ENCODE measurements at places on chromosomes 7 and 10.

DNA sequence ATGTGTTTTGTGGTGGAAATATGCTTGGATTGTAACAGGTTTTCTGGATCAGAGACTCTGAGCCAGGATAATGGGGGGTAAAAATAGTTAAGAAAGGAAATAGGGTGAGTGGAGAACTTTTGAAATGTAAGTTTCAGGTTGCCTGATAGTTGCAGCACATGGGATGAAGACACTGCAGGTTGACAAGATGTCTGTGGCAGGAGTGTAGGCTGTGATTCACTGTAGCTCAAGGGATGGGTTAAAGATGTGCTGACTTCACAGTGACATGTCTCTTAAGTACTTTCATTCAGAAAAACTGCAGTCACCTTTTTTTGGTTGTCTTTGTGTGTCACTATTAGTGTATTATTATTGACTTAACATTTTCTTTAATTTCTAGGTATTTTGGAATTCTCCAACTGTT is 63.5 kb upstream of the SLC39A12 start:
- no peak for DNase-seq

DNA sequence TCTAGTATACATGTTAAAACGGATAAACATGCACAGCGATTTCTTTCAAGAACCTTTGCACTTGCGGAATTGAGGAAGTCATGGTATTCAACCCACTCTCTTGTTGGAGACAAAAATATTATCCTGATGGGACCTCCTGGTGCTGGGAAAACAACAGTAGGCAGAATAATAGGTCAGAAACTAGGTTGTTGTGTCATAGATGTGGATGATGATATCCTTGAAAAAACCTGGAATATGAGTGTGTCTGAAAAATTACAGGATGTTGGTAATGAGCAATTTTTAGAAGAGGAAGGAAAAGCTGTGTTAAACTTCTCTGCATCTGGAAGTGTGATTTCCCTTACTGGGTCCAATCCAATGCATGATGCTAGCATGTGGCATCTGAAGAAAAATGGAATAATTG is 6.9 kb downstream of the THNSL1 start:
- DNase-seq, result no peak

GRCh38 chr10:67550838-67551402 is 145.1 kb downstream of the CTNNA3 start:
- no peak for DNase-seq

- DNase-seq, result no peak
Measured at GRCh38 chr7:123522066-123522465, 12.3 kb downstream of the IQUB start.

DNA sequence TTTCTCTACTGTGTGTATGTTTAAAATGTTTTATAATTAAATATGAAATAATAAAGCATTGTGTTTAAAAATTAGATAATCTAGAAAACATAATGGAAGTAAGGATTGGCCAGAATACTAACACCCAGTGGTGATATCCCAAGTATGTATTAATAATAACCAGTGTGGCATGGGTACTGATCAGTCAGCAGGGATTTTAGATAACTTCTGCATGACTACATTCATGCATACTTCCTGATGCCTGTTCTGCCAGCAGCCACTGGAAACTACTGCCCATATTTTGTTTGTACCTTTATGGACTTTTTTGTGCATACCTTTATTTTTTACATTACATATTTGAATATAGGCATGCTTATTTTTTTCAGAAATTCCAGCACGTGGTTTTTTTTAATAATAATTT is 156.6 kb upstream of the TMEM196 start:
- no peak for DNase-seq

DNA sequence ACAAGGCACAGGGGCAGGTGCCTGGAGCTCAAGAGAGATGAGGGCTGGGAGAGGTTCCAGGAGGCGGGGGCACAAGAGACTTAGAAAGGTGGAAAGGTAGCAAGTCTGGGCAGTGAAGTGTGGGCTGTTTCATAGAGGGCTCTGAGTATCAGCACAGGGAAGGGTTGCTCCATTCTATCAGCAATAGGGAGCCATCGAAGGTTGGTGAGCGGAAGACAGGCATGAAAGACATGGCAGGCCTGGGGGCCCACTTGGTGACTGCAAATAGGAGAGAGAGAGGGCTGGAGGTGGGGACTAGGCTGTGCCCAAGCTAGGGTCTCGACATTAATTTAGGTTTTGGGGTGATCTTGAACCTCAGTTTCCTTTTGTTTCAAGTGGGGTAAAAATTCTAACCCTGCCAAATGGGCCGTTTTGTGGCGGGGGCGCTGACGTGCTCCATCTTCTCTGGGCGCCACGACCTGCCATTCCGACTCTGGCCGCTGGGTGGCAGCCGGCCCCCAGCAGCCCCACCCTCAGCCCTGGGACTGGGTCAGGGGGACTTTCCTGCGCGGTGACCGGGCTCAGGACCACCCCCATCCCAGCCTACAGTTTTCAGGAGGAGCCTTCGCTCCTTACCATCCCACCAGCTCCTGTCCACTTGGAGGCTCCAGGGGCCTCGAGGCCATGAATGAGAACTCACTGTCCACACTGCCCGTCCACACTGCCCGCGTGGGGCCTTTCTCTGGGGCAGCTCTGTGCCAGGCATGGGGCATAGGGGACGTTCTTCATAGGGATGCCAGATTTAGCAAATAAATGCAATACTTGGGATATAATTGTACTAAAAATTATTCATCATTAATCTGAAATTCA is 37.2 kb upstream of the PCBD1 start:
- DNase-seq, result peak; percentile 19

DNA sequence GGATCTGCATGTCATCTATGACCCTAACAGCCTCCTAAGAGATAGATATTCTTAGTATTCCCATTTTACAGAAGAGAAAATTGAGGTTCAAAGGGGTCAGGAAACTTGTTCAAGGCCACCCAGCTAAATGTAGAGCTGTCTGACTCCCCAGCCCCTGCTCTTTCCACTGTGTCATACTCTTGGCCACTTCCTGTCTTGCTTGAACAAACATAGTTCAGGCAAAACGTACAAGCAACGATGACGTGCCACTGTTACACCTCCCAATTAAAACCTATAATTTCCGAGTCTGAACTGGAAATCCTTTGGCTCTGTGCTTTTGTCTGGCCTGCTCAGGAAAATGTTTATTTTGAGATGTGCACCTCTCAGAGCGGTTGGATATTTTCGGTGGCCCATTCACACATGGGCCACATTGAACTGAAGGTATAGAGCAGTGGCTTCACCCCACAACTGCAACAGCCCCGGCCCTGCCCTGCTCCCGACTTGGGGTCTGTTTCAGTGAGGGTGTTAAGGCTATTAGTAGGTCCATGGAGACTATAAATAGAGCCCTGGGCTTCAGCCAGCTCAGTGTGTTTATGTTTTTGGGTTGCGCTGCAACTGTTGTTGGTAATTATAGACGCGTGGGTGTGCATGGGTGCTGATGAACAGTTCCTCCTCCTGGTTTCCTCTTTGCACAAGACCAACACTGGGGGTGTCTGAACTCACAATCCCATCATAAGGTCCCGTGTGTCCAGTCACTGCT is 172.3 kb upstream of the ADO start:
- no peak for DNase-seq

- no peak for DNase-seq
Measured at GRCh38 chr10:71756311-71757191, 16.8 kb downstream of the VSIR start.

DNA sequence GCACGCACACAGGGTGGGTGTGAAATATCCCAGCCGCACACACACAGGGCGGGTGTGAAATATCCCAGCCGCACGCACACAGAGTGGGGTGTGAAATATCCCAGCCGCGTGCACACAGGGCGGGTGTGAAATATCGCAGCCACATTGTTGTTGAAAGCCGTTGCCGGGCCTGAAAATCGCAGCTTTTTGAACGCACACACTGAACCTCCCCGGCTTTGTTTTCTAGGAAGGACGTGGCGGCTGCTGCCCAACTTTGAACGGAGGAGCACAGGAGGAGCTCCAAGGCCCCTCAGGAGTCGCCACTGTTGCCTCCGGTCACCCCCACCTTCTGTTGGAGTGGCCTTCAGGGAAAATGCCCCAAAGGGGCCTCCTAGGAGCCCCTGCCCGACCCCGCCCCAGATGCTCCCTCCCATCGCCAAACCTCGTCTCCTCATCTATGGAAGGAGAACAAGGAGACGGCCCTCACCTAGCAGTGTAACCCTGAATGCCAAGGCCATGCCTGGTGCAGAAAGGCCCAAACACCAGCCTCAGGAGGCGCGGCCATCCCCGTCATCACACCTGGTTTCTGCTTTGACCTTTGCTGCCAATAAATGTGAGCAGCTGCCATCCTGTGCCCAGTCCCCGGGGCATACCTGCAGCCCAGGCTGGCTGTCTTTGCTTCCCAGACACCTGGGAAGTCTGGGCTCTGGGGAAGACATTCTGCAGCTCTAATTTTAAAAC is 318.6 kb downstream of the PTPRN2 start:
- DNase-seq, result no peak

DNA sequence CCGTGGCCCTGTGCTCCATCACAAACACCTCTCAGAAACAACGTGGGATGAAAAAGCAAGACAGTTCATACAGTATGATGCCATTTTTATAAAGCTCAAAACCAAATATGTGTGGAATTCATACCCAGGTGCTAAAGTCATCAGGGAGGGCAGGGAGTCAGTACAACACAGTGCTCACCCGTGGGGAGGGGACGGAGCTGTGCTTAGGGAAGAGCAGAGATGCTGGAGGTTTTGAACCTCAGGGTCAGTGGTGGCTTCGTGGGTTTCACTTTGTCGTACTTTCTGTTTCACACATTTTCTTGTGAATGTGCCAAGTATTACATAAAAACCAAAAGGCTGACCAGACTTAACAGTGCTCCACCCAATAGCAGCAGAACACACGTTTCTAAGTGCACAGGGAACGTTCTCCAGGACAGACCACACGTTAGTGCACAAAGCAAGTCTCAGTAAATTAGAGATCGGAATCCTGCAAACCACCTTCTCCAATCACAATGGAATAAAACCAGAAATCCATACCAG is 21.2 kb downstream of the ZMIZ2 start:
- DNase-seq, result no peak

DNA sequence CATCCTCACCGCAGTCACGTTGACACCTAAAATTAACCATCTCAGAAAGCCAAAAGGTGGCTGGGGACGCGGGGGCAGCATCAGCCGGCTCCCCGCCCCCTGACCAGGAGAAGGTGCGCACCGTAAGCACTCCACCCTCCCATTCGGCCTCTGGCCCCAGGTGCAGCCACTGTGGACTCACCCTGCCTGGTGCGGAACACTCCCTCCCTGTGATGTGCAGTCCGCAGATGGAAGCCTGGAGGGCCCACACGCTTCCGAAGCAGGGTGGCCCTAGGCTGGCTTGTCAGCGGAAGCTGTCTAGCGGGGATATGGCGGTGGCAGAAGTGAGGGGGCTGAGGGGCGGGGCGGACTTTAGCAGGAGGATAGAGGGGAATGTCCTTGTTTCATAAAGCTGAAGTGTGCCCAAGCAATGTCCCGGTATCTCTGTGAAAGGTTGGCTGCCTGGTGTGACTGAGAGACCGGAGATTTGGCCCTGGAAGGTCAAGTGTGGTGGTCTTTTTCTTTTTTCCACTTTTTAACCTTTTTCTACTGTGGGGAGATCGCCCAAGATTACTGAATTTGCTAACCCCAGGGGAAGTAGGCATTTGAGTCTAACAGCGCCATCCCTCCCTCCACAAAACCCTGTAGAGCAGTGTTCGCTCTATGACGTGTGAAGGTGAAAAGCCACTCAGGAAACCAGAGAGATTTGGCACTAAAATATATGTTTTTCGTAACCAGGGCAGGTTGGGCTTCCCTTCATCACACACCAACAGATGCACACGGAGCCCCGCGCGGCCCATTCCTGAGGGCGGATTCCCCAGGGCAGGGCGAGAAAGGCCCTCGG is 74.7 kb downstream of the CXCL12 start:
- no peak for DNase-seq

DNA sequence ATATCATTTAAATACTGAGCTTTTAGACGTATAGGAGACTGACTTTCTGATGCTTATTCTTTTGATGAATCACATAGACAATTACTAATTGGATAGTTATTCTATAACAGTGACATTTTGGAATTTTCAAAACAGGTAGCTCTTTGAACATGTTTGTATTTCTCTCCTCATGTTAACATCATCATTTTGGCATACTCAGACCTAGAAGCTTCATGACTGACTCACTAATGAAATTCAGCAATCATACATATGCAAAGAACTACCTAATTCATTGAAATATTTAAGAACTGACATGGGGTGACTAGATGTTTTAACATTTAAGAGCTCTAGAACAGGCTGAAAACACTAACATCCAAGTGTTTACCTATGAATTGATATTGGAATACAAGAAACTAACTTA is 192.3 kb downstream of the VTI1A start:
- no peak for DNase-seq

- no peak for DNase-seq
Measured at GRCh38 chr10:49162063-49162462, 26.1 kb downstream of the TMEM273 start.

DNA sequence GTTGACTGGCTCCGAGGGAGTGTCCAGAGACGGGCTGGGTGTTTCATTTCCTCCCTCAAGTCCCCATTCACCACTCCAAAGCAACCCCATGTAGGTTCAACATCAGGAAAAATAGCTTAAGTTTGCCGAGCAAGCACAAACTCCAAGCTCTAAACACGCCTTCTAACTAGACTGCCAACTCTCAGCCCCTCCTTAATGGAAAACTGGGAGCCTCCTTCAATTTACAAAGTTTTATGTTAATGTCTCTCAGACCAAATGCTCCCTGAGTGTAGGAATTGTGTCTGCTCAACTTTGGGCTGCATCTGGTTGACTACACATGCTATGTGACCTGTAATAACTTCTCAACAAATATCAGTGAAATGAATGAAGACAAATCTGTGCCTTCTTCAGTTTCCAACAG is 87.5 kb downstream of the FAM204A start:
- DNase-seq, result no peak

DNA sequence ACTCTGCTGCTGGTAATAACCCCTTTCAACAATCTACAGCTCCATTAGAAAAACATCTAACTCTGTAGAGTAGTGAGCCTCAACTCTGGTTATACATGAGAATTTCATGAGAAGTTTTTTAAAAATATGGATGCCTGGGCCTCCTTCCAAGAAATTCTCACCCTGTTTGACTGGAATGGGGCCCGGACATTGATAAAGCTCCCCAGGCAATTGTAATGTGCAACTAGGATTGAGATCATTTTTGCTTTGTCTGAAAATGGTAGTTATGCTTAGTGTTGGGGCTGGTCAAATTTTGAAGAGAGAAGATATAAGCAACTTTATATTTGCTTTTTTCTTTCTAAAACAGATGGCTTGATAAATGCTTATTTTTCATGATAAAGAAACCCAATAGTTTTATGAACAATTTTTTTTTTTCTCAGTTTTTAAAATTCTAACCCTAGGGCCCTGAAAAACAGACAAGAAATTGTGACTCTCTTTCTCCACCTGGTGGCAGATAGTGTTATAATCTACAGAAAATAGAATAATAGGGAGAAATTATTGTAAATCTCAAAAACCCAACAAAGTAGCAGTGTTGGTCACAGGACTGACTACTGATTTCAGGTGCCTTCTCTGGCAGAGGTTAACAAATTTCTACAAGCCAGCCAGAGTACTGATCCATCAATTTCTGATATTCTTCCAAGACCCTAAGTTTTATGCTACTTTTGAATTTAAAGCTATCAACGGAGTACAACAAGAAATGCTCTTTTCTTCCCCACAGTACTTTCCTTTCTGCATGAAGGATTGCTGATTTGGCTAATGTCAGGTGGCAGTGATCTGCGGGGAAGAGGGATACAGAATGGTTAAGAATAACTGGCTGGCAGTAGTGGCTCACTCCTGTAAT is 174.8 kb downstream of the DKK1 start:
- no peak for DNase-seq

- DNase-seq, result no peak
Measured at GRCh38 chr7:6020371-6021286, 10.5 kb upstream of the ANKRD61 start.

All from stimulated activated CD8-positive, alpha-beta memory T cell treated with anti-CD3 and anti-CD28 coated beads, Interleukin-4, amount 100 ng/mL, for 1 hour (primary cell).